ENCODE measurements at places on chromosomes 6 and 20.

DNA sequence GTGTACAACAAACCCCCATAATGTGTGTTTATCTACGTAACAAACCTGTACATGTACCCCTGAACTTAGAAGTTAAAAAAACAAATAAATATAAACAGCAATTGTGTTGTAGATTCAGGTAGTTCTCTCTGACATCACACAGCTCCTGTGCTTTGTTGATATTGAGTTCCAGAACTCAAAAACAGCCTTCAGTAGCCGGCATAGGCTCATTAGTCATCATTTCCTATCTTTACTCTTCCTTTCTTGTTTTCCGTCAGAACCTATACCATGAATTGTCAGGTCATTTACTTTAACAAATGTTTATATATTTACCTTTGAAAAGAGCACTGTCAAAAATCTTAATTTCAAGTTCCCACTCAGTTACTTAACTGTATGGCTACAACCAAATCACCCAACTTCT lies 88.8 kb downstream of the ADTRP start:
- DNase-seq: no peak

GRCh38 chr6:52829046-52829817 lies 11.4 kb downstream of the GSTA5 start:
- DNase-seq: no peak

DNA sequence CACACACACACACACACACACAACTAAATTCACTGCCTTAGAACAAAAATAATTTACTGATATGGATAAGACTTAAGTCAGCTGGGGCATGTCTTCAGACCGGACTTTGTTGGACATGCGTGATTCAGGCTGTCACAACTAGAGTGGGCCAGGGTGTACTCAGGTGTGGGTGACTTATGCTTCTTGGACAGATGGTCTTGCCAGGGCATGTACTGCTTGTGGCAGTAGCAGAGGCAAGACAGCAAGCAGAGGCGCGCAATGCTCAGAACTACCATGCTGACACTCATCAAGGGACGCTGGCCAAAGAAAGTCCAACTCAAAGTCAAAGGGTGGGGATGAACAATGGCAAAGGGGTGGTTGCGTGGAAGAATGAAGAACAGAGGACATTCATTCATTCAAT lies 437.5 kb downstream of the CBLN4 start:
- no peak for DNase-seq

DNA sequence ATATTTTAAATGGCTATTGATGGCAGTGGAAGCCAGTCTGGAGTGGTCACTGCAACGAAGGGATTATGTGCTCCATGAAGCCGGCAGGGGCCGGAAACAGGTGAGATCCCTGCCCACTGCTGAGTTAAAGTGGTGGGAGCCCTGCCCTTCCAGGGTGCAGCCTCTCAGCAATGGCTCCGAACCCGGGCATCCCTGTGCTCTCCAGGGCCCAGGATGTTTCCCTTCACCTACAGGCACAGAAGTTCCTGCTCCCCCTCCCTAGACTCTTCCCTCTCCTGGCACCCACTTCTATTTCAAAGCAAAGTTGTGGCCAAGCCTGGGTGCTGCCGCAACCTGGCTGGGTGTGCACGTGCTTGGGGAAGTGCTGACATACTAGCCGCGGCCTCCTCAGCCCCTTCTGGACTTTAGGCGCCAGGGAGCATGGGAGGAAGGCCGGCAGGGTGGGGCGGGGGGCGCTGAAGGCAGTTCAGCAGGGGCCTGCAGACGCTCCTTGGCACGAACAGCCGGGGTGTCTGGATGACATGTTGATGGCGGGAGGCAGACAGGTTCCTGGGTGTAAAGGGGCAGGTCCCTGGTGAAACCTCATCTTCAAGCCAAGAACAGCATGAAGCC lies 452.3 kb downstream of the HTR1B start:
- DNase-seq: no peak

- DNase-seq: no peak
Observed at GRCh38 chr6:160102956-160103824, 18.4 kb upstream of the SLC22A1 start.

- DNase-seq: no peak
Observed at GRCh38 chr6:111238464-111239119, 151.3 kb downstream of the SLC16A10 start.

DNA sequence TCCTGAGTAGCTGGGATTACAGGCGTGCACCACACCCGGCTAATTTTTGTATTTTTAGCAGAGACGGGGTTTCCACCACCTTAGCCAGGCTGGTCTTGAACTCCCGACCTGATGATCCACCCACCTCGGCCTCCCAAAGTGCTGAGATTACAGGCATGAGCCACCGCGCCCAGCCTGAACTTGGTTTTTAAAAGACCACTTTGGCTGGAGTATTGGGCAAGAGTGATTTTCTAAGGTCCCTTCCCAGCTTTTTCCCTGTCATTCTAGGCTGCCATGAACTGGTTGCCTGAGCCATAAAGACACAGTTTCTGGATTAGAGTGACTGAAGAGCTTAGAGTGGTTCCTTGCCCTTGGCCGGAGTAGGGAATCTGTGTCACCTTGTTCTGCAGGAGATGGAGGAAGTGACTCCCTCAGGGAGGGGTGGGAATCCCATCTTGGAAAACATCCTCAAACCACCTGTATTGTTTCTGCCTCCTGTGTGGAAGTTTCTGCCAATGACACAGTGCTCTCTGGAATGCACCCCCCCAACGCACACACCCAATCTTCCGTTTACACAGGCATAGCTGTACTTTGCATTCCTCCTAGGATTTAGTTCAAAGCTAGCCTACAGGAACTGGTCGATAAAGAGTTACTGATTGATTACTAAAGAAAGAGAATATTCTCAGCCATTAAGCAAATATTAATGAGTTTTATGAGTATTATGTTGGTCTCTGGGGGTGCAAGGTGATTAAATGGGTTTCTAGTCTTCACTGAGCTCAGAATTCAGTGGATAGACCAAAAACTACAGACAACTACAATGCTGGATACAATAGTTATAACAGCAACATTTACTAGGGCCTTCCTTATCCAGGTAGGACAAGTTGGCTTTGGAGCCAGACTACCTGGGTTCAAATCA lies 18.2 kb downstream of the BCL2L1 start:
- DNase-seq: no peak

GRCh38 chr6:133835901-133836300 lies 53.0 kb upstream of the TCF21 start:
- DNase-seq: no peak

- DNase-seq: no peak
Observed at GRCh38 chr20:64225828-64226598, 29.5 kb upstream of the PCMTD2 start.
